ENCODE measurements at places on chromosomes 6 and 20.
A peak's percentile ranks its signal among the peaks of the same experiment; 100 is the strongest.

- DNase-seq, result no peak
Measured at GRCh38 chr6:157380458-157380778, 572 bp upstream of the ZDHHC14 start.

DNA sequence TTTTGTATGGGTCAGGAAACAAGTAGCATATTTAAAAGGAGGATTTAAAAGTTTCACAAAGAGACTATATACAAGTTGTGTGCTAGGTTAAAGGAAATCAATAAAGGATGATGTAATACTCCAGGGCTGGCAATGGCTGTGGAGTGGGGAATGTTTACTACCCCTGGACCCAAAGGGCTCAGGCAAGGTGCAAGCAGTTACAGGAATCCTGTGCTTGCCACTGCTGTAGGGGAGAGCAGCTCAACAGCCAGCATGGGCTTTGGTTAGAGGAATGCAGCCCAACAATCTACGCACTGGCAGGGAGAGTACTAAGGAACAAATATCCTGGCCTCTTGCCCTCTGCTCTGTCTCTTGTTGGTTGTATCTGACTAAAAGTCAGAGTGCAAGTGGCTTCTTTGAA lies 1642.2 kb downstream of the KHDRBS2 start:
- no peak for DNase-seq

- no peak for DNase-seq
Measured at GRCh38 chr6:1962201-1962600, 283.2 kb downstream of the GMDS start.

DNA sequence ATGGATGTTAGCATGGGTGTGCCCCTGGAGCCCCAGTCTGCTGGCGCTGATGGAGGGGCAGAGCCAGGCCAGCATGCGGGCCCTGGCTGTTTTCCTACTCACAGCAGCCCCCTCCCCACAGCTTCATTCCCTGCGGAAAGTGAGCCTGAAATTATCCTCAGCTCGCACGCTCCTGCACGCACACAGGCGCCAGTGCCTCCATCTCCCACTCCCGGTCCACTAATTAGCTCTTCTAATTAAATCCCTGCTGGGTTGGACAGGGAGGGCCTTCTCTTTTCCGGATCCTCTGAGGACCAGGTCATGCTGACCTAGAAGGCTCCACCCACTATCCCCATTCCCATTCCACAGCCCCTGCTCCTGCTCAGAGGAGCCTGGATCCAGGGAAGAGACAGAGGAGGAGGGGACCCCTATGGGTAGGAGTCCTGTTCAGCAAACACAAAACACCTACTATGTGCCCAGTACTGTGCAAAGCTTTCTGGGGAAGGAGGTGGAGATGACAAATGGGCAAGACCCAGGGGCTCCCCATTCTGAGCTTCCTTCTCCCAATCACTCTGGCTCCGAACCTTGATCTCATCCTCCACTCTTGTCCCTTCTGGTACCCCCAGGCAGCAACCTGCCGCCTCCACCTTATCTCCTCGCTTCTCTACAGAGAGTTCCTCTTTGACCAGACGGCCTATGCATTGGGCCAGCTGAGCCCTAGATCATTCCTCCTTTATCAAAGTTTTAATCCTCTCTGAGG lies 70.2 kb upstream of the CCDC167 start:
- no peak for DNase-seq

- no peak for DNase-seq
Measured at GRCh38 chr6:125393449-125393858, 91.7 kb upstream of the HDDC2 start.

DNA sequence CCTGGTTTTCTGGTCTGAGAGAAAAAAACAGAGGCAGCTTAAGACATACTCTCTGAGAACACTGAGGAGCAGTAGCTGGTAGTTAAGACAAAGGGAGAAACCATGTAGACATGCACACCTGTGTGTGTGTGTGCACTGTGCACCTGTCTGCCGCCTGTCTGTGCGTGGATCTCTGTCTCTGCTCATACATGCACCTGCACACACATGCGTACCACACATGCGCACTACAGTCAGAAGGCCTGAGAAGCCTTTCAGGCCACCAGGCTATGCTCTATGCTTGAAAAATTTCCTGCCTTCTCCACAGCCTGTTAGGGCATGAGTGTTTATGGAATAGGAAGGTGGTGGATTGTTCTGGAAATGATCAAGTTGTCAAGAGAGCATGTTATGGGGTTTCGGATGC lies 103.5 kb downstream of the CDH4 start:
- DNase-seq, result no peak

GRCh38 chr20:10481676-10482075 lies 46.6 kb downstream of the SLX4IP start:
- no peak for DNase-seq

- DNase-seq, result peak; percentile 72
Measured at GRCh38 chr6:12232339-12232738, 57.8 kb upstream of the EDN1 start.

GRCh38 chr20:46937157-46937523 lies 42.5 kb downstream of the EYA2 start:
- no peak for DNase-seq

GRCh38 chr20:42181064-42181463 lies 562.9 kb upstream of the CHD6 start:
- no peak for DNase-seq

GRCh38 chr6:16002332-16003196 lies 126.3 kb upstream of the MYLIP start:
- no peak for DNase-seq

DNA sequence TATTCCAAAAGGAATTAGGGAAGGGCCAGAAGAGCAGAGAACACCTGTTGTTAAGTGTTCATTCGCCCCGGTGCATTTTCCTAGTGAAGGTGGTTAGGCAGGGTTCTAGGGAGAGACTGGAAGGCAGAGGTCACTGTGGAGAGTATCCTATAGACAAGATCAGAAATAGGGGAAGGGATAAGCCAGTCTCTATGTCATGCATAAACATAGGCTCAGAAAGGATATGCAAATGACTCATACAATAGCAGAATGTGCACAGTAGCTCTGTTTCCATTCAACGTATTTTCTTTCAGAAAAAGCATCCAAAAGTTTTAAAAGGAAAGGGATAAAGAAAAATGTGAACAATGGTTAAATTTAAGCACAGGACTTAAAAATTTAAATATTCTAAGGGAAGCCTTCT lies 47.4 kb downstream of the BMP6 start:
- DNase-seq, result no peak

GRCh38 chr6:7134999-7135745 lies 27.4 kb downstream of the RREB1 start:
- DNase-seq, result peak; percentile 47

GRCh38 chr20:20231528-20232298 lies 136.2 kb upstream of the INSM1 start:
- no peak for DNase-seq

- DNase-seq, result no peak
Measured at GRCh38 chr6:166545156-166546034, 41.1 kb downstream of the RAMACL start.

DNA sequence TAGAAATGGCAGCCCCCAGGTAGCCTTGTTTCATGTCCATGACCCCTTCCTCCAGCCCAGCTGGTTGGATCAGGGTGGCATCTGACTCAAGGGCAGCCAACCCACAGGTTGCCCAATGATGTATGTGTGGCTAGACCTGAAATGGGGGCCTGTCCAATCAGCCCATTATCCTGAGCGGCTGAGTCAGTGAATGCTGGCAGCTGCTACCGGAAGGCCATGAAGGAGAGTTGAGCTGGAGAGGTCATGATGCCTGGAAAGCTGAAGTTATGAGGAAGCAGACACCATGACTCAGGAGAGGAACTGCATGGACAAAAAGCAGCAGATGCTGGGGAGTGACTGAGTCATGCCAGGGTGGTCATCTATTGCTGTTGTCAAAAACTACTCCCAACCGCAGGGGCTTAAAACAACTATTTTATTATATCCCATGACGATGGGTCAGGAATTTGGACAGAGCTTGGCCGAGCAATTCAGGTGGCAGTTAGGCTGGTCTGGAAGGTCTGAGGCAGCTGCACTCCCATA lies 67.3 kb downstream of the MDGA1 start:
- DNase-seq, result no peak

GRCh38 chr6:66082914-66083313 lies 375.9 kb upstream of the EYS start:
- no peak for DNase-seq

GRCh38 chr20:36493801-36494114 lies 47.6 kb upstream of the MYL9 start:
- no peak for DNase-seq

GRCh38 chr6:33914645-33915044 lies 110.8 kb upstream of the MLN start:
- DNase-seq, result peak; percentile 44

GRCh38 chr6:12890171-12890790 lies 173.7 kb downstream of the PHACTR1 start:
- peak; percentile 25 for DNase-seq

Data from activated CD4-positive, alpha-beta T cell treated with anti-CD3 and anti-CD28 coated beads, Interleukin-10, Interleukin-2, amounts not matched to agents 100 ng/mL and 50 ng/mL, durations not matched to agents 16 hours and 8 hours (primary cell).